ENCODE measurements at places on chromosomes 12 and 14. TPM values are rescaled to one million over a fixed set of nuclear protein-coding genes. Genes with fewer than 3 reads are reported as not detected.

The FAM186B gene
- 0.46 TPM for total RNA-seq

The KRT78 gene
- not detected for total RNA-seq

- peak; percentile 83 for DNase-seq
Observed at GRCh38 chr14:21098076-21098891, at the start of gene ZNF219. Gene ZNF219, minus strand, starts transcription at chr14:21098655. Its CDS starts 5,064 bp downstream, at chr14:21093591.

The AQP2 gene
- not detected for total RNA-seq

GRCh38 chr12:108888031-108888430 lies 8.1 kb downstream of the DAO start:
- DNase-seq, result no peak

DNA sequence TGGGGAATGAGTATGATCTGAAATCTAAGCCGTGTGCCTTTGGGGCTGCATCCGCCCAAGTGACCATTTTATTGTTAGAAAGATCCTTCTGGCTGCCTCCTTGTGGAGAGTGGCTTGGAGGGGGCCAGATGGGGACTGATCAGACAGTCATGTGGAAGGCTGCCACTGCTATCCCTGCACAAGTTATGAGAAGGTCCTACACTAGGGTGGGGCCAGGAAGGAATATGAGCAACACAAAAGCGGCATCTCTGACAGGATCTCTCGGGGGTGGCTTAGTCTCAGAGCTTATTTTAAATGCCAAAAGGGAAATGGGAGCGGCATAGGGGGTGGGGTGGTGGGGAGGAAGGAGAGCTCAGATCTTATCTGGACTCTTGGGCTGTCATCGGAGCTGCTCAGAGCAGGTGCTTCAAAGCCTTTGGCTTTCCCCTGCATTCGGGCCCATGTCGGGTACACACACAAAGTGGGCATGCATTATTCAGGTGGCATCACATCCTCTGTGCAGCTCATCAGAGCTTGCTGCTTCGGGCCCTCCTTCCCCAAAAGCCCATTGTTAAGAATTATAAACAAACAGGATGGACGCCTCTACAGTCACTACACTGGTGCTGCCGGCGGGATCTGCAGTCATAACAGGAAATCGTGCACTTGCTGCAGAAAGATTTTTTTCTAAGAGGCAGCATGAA lies 805.4 kb downstream of the VRK1 start:
- no peak for DNase-seq

The HOXC11 gene
- total RNA-seq, result not detected

DNA sequence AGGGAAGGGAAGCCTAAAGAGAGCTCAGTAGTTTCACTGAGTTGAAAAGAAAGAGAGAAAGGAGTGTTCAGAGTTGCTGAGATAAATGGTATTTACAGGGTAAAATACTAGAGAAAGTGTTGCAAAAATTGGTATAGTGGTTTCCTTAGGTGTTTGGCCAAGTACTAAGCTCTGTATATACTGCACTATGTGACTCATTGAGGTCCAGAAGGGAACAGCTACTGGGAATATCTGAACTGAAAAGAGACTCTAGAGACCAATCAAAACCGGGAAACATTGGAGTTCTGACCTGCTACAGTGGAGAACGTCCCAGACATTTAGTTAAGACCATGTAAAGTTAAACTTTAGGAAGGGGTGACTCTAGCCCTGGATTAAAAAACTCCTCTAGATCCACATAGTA lies 42.7 kb upstream of the ALX1 start:
- no peak for DNase-seq

The C1RL gene
- 14.4 TPM for total RNA-seq

DNA sequence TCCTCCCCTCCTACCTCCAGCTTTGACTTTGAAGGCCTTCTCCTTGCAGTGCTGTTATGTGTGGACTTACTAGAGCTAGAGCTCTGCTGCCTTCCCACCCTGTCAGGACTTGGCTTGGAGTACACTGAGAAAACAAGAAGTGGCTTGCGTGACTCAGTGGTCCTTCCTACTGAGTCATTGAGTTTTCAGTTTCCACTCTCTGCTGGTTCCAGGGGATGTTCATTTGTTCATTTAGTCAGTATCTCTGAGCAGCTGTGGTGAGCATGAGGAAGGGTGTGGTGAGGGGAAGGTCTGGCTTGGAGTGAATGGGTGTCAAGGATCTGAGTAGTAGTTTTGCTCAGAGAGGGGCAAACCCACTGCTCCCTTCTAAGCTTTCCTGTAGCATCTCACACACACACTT lies 17.2 kb upstream of the ELK3 start:
- DNase-seq, result no peak

The KRT82 gene
- total RNA-seq, result not detected

GRCh38 chr12:10031771-10032175 lies 1.3 kb downstream of the CLEC9A start:
- peak; percentile 54 for DNase-seq

The TAS2R10 gene
- total RNA-seq, result 0.22 TPM

The SAMD4A gene
- total RNA-seq, result 9.9 TPM

DNA sequence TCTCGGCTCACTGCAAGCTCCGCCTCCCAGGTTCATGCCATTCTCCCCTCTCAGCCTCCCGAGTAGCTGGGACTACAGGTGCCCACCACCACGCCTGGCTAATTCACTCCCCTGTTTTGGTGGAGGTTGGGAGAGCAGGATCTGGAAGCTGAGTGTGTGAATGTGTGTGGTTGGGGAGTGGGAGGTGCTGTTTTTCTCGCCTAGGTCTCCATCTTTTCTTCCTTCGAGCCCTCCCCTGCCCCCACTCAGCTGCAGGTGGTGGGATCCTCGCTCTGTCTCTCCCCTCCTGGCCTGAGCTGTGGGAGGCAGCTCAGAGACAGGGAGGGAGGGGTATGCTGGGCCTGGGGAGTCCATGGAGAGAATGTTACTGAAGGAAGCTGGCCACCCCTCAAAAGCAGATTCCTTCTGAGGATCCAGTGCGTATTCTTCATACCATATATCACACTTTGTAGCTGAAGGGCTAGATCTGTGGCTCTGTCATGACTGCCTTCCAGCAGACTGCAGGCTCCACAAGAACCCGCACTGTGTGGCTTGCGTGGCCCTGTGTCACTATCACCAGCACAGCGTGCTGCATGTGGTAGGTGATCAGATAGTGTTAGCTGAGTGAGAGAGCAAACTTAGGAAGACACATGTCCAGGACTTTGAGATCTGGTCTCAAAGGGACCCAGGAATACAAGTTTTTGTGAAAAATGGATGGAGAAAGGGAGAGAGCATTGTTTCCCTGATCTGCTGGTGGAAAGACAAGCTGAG lies 2.8 kb downstream of the KRT83 start:
- no peak for DNase-seq

DNA sequence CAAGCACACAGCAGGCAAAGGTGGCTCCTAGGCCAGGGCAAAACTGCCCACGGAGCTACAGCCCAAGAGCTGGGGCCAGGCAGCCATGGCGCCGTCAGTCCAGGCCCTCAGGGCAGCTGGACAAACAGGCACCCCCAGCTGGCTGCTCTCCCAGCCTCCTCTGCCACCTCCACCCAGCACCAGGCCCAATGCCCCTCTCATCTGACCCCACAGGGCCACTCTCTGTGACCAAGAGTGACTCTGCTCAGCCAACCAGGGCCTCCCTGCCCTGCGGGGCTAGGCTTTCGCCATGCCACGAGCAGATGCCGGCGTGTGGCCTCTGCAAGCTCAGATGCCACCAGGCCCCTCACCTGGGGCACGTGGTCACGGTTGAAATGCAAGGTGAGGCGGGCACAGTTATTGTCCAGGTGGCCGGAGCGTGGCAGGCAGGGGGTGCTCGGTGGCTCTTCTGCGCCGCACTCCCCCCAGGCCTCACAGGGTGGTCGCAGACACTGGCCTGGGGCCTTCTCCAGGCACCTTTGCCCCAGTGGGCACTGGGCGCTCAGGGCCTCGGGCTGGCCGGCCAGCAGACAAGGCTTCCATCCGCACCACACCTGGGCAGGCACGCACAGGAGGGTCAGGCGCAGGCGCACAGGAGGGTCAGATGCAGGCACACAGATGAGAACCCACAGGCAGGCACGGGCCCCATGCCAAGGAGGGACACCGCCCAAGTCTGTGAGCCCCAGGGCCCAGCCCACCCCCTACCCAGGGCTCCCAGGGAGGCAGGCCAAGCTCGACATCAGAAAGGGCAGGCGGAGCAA lies 23.0 kb downstream of the JAG2 start:
- no peak for DNase-seq

The TMPRSS12 gene
- not detected for total RNA-seq

DNA sequence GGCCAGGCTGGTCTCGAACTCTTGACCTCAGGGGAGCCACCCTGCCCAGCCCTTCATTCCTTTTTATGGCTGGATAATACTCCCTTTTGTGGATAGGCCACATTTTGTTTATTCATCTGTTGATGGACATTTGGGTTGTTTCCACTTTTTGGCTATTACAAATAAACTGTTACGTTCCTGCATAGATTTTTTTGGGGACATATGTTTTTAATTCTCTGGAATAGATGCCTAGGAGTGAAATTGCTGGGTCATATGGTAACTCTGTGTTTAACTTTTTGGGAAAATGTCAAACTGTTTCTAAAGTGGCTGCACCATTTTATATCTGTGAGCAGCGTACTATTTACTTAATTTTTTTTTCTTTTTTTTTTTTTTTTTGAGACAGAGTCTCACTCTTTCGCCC lies 9.8 kb downstream of the KMT5A start:
- DNase-seq, result no peak

GRCh38 chr14:93792391-93792790 lies 4.1 kb upstream of the PRIMA1 start:
- no peak for DNase-seq

- DNase-seq, result no peak
Observed at GRCh38 chr12:25573346-25573745, 20.3 kb upstream of the LMNTD1 start.

GRCh38 chr12:45575823-45576475 lies 153.6 kb upstream of the ARID2 start:
- DNase-seq, result no peak

DNA sequence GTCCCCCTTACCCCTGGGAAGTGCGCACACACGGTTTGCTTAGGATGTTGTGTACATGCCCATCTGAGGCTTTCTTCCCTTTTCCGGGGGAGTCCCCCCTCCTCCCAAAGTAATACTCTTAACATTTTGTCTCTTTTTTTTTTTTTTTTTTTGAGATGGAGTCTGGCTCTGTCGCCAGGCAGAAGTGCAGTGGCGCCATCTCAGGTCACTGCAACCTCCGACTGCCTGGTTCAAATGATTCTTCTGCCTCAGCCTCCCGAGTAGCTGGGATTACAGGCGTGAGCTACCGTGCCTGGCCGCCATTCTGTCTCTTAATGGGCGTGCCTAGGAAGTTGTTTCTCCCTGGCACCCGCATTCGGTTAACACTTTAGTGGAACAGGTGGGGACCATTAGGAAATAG lies 4.5 kb upstream of the GMFB start:
- peak; percentile 78 for DNase-seq

- no peak for DNase-seq
Observed at GRCh38 chr14:20498622-20499021, 6.7 kb upstream of the RNASE10 start.

The GLRX5 gene
- 64.0 TPM for total RNA-seq

DNA sequence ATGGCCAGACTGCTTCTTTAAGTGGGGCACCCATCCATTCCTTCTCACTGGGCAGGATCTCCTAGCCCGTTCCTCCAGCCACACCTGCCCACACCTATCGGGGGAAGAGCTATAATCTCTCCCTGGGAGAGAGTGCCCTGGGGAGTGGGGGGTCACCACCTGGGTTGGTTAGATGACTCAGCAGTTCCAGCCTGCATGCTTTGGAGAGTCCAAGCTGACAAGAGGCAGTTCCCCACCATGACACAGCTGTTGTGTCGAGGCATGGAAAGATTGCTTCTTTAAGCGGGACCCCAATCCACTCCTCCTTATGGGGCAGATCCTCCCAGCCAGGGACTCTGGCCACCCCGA lies 52.6 kb upstream of the PPFIA2 start:
- no peak for DNase-seq

The MYBPC1 gene
- not detected for total RNA-seq

The SLCO1B1 gene
- 0.09 TPM for total RNA-seq

DNA sequence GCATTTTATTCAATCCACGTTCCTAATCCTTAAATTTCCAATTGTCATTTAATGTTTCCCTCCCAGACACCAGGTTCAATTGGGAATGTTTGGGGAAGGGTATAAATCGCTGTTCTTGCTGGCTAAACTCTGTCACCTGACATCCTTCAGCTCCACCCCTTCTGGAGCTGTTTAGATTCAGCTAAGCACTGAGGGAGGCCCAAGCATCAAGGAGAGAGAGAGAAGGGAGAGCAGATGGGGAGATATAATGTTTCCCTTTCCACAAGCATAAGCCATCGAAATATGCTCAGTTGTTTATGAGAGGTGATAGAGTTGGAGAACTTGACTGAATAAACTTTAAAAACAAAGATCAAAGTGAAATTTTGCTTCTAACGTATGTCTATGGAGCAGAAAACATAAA lies 1.8 kb downstream of the ABCC9 start:
- DNase-seq, result no peak

Data from H9 (cell line).